Occipital lobe (tissue), 3 donors: ENCODE measurements at places on chromosomes 4 and X.

DNA sequence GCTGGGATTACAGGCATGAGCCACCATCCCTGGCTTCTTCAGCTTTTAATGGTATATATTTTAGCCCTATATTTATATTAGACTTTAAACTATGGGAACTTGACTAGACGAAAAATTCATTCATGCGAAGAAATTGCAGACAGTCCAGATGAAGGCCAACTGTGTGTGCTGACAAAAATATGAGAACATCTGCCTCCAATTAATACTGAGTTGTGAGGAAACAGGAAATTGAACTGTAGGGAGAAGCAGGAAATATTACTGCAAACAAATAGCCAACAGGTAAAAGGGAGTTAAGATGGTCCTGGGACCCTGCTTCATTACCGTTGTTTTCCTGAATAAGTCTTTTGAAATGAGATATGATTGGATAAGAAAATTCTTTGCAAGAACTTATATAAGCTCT is 26.3 kb downstream of the MGARP start:
- no peak for DNase-seq

DNA sequence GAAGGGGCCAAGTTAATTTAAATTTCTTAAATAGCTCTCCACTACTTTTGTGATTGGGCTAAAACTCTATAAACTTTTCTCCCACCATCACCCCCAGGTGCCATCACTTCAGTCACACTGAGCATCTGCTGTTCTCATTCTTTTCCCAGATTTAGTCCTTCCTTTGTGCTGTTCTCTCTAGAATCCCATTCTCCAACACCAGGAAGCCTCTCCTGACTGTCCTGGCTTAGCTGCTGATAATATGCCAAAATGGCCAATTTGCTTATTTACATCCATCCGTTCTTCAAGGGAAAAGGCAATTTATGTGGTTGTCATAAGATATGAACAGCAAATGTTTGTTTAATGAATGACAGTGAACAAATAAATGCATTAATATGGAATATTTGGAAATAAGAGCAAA is 44.1 kb downstream of the FGFBP1 start:
- DNase-seq: no peak

GRCh38 chr4:70706044-70706461 is 15.7 kb upstream of the RUFY3 start:
- no peak for DNase-seq

GRCh38 chrX:49838374-49838773 is 9.3 kb downstream of the PAGE4 start:
- DNase-seq: no peak

DNA sequence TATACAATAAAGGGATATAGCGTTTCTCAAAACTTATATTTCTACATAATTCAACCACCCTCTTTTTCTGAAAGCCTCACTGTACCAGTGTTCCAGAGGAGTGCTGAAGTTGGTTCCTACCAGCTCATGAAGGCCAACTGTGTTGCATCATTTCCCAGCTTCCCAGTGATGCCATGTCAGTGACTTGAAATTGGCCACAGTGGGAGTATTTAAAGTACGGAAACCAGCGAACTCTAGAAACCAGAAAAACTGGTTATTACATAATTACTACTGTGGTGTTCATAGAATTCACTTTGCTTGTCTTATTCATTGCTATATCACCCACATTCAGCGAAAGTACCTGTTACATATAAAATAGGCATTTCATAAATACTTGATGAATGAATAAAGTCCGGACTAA is 135.4 kb downstream of the GC start:
- DNase-seq: no peak
